ENCODE measurements at places on chromosomes 3 and 15.
A peak's percentile ranks its signal among the peaks of the same experiment; 100 is the strongest.

- no peak for DNase-seq
Measured at GRCh38 chr3:33687406-33688010, 30.5 kb downstream of the CLASP2 start.

DNA sequence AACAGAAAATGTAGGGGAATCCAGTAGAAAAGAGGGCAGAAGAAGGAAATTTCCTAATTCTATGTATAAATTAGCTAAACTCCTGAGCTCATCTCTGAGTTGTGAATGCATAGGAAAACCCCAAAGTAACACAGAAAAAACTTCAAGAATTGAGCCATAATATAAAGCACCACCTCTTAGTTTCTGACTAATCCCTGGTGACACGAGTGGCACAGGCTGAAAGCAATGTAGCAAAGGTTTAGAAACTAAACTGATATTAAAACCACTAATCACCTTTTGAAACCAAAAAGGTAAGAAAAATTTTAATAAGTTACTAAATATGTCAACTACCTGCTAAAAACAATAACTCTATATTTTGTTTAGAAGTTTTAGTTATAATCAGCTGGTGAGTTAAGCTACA, 255.6 kb upstream of the NECTIN3 start:
- DNase-seq = no peak

- no peak for DNase-seq
Measured at GRCh38 chr15:28165791-28166190, 66.7 kb upstream of the OCA2 start.

DNA sequence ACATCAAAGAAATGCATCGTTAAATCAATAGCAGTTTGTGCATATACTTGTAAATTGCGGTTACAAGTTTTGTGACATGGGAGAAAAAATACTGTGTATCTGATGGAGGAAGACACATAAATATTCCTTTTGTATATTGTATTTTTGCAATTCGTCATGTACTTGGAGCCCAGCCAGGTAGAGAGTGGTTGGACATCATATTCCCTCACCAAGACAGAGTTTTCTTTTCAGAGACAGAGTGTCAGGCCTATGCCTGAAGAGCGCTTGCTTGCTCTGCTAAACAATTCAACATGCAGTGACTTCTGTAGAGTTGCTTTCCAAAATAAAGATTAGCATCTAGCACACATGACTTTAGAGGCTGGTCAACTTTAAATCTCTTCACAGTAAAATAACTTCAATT, 24.8 kb upstream of the MEIS2 start:
- no peak for DNase-seq

- peak; percentile 83 for DNase-seq
Measured at GRCh38 chr3:46078712-46079400, 51.6 kb upstream of the XCR1 start.

GRCh38 chr3:134427400-134428111, 53.3 kb upstream of the AMOTL2 start:
- DNase-seq = no peak

DNA sequence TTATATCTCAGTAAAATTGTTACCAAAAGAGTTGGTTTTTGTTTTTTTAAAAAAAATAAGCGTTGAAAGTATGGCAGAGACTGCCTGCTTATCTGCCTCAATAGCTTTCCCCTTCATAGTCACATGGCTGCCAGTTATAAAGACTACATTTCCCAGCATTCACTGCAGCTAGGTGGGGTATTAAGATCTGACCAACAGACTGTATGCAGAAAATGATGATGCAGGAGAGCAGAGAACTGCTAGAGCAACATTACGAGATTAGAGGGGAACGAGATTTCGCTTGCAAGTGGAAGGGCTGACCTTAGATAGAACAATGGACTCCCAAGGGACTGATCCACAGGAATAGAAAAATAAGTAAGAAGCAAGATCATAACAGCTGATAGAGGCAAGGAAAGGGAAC, 14.3 kb downstream of the RHOA start:
- no peak for DNase-seq

GRCh38 chr3:9352917-9353752, 9.7 kb upstream of the THUMPD3 start:
- no peak for DNase-seq

GRCh38 chr3:134197681-134198261, 52.9 kb downstream of the RYK start:
- DNase-seq = no peak

DNA sequence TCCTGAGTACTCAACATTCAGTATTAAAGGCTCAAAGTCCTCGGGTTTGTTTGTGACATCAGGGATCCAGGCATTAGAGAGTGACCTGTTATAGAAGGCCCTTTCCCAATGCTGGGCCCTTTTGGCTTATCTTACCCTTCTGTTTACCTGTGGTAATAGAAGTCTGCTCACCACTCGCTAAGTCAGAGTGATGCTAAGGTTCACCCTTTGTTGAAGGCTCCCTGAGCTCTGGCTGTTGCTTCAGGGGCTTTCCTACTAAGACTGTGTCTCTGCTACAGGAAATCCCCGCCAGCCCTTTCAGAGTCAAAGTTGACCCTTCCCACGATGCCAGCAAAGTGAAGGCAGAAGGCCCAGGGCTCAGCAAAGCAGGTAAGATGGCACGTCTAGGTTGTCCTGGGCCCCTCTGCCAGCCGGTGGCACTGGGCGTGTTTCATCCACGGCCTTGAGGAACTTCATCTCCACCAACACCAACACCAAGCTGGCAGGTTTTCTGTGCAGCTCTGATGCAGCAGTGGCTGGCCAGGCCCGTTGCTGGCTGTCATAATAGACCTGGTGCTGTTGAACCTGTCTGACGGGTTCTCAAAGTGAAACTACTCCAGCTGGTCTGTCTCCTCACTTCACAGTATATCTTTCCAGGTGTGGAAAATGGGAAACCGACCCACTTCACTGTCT, 99.1 kb downstream of the DNASE1L3 start:
- no peak for DNase-seq

DNA sequence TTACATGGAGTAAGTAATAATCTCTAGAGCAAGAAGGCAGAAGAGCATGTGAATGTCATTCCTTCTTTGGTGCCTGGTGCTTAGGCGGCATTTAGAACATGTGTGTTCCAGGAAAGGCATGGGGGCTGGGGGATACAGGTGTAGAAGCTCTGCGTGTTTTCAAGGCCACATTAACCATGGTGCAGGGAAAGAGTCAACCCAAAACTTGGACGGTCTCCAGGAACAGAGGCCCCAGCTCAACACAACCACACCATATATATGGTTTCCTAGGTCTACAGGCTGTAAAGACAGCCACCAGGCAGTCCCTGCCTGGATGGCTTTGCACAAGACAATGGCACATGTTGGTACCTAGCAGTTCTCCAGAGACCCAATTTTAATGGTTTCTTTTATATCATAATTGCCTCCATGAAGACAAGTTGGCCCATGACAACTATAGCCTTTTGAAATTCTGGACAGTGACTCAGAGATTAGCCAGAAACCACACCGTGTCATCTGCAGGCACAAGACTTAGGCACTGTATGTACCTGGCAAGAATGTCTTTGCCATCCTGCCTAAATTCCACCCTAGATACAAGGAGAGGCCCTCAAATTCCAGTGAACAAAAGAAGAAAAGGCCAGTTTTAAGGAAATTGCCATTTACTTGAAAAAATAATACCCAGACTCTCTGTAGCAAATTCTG, 25.0 kb upstream of the DGKG start:
- no peak for DNase-seq

GRCh38 chr3:39255503-39256325, 24.1 kb downstream of the CX3CR1 start:
- no peak for DNase-seq

DNA sequence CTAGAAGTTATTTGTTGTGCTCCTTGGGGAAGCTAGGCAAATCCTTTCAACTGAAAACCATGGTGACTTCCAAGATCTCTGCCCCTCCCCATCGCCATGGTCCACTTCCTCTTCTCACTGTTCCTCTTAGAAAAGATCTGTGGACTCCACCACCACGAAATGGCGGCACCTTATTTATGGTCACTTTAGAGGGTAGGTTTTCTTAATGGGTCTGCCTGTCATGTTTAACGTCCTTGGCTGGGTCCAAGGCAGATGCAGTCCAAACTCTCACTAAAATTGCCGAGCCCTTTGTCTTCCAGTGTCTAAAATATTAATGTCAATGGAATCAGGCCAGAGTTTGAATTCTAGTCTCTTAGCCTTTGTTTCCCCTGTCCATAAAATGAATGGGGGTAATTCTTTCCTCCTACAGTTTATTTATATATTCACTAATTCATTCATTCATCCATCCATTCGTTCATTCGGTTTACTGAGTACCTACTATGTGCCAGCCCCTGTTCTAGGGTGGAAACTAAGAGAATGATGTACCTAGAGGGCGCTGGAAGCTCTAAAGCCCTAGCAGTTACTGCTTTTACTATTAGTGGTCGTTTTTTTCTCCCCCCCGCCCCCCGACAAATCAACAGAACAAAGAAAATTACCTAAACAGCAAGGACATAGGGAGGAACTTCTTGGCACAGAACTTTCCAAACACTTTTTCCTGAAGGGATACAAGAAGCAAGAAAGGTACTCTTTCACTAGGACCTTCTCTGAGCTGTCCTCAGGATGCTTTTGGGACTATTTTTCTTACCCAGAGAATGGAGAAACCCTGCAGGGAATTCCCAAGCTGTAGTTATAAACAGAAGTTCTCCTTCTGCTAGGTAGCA, 657 bp downstream of the PATL2 start:
- DNase-seq = no peak

DNA sequence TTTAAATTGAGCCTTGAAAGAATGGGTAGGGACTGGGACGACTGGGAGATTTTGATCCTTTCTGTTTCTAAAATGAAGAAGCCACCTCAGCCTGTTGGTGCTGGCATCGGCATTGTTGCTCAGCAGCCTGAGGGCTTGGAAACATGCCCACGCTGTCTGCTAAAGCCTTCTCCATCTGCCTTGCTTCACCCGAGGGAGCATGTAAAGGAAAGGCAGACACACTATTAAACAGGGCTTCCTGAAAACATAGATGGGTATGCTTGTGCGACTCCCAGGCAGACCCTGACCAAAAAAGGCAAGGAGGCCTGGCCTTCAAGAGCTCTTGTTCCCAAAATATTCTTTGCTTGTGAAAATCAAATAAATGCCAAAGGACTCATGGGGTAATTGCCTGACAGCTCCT, 84.2 kb upstream of the SLC4A7 start:
- no peak for DNase-seq

GRCh38 chr3:124648551-124648950, 81.7 kb upstream of the UMPS start:
- no peak for DNase-seq

- no peak for DNase-seq
Measured at GRCh38 chr3:193418576-193419373, 40.2 kb upstream of the ATP13A5 start.

GRCh38 chr3:190519886-190520285, 6.0 kb downstream of the IL1RAP start:
- no peak for DNase-seq

- no peak for DNase-seq
Measured at GRCh38 chr15:74957476-74958035, 984 bp upstream of the RPP25 start.

DNA sequence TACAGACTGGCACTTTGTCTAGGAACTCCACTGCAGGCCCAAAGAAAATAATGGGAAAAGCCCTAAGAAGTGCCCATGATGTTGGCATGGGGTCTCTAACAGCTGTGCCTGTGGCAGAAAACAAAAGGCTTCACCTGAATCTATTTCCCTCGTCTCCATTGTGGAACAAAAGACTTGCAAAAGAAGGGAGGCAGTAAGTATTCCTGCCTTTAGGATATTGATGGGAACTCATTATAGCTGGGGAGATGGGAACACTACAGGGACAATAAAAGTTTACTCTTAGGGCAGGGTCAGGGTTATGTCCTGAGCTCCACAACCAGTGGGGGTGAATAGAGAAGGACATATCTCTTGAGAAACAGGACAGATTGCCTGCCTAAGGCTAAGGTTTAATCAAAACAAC, 930.6 kb upstream of the EPHA6 start:
- no peak for DNase-seq

DNA sequence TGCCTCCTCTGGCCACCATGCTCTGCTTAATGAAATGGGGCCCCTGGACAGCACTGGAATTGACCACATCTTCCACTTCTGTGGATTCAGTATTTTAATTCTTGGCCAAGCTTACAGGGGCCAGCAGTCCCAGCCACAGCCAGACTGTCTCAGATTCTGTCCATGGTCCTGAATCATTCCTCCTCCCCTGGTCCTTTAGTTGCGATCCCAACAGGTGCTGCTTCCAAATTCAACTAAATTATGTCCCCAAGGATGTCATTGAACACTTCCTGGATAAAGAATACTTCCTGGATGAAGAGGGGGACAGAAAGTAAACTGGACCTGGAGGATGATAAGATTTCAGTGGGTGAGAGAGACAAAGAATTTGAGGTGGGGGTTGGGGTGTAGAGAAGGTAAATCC, 111.1 kb upstream of the FOXB1 start:
- no peak for DNase-seq

DNA sequence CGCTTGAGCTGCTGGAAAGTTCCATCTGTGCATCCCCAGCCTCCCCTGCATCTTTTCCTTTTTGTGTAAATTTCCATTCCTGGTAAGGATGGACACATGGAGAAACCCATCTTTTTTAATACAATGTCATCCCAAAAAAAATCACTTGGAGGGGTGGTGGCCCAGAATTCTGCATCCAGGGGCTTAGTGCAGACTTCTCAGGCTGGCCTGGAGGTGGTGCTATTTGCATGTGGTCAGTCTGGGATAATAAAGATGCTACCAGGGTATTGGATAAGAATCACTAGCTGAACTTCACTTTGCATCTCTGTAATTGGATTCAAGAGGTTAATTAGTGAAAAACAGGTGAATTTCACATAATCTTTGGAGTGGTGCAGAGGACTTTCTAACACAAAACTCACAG, 1.8 kb upstream of the ZSCAN2 start:
- DNase-seq = no peak

GRCh38 chr15:69979783-69980182, 117.9 kb downstream of the TLE3 start:
- DNase-seq = no peak
